ENCODE measurements at places on chromosomes 6 and 20. TPM values are rescaled to one million over a fixed set of nuclear protein-coding genes. Genes with fewer than 3 reads are reported as not detected.

DNA sequence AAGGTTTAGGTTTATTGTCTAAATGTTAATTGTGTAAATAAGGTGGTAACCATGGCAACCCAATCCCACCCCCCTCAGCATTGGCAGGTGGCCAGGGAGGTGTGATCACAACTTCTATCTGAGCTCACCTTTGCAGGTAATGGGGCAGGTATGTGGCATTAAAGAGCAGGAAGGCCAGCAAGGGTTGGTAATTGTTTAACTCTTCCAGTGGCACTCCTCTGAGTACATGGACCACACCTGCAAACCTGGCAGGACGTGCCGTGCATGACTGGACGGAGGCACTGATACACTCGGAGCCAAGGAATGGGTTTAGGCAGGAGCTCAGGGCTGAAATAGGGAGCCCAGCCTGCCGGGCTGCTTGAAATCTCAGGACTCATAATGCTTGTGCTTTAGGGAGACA, 107.0 kb upstream of the BMP2 start:
- H3K36me3 ChIP-seq, result no peaks in the 10 kb centered on the region
- DNase-seq, result no peak
- H3K4me1 ChIP-seq, result no peaks in the 10 kb centered on the region

Gene MLN
- not detected for total RNA-seq

Gene ANKRD66
- not detected for total RNA-seq

- H3K4me3 ChIP-seq, result no peak overlapping the region
- no peak overlapping the region for H3K27ac ChIP-seq
- H3K36me3 ChIP-seq, result no peaks in the 10 kb centered on the region
- no peaks in the 10 kb centered on the region for H3K27me3 ChIP-seq
- H3K4me1 ChIP-seq, result peaks cover 33% of the 10 kb centered on the region
These were observed 3.9 kb downstream of the RNF144B start for GRCh38 chr6:18391023-18391422.
